ENCODE measurements at places on chromosomes 2 and 18. TPM values are rescaled to one million over a fixed set of nuclear protein-coding genes. Genes with fewer than 3 reads are reported as not detected.

GRCh38 chr2:241974851-241975592 lies 105.5 kb downstream of the RTP5 start:
- no peak for DNase-seq

- DNase-seq: no peak
These were observed 50.5 kb upstream of the PXDN start for GRCh38 chr2:1794821-1795220.

DNA sequence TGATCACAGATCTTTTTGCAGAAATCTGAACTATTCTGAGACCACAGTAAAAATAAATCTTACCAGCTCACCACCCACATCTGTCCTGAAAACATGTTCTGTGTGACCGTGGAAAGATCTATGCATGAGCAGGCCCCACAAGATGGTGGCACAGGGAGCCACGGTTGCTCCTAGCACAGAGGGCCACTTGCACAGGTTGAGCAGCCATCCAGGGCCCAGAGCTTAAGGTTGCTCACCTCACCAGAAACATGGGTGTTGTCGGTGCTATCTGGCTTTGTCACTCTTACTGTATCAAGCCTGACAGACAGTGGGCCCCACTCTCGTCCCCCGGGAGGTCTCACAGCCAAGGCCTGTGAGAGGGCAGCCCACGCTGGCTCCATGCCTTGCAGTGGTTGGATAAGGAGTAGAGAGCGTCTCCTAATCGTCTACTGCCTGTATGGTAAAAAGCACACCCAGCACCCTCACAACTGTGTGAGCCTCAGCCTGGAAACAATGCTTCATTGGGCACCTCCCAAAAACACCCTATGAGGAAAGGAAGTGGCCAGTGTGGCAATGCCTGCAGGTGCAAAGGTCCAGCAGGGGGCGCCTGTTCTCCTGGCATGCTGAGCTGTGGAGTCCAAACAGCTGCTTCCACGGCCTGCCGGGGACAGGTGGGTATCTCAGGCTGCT lies 19.6 kb downstream of the TUBB6 start:
- DNase-seq: no peak

GRCh38 chr18:4096486-4096885 lies 358.6 kb downstream of the DLGAP1 start:
- no peak for DNase-seq

Gene GALNT3
- total RNA-seq: 0.92 TPM

Gene ACSL3
- total RNA-seq: 53.7 TPM

Gene ALK
- total RNA-seq: 1.6 TPM

Data from esophagus muscularis mucosa (tissue), 4 donors.